ENCODE measurements at places on chromosomes 7 and 10. TPM values are rescaled to one million over a fixed set of nuclear protein-coding genes. Genes with fewer than 3 reads are reported as not detected.

Gene IL2RA
- not detected for polyA plus RNA-seq

- DNase-seq = no peak
Observed at GRCh38 chr10:121556918-121557573, 41.2 kb downstream of the FGFR2 start.

Gene KMT2C
- 8.0 TPM for polyA plus RNA-seq

GRCh38 chr7:157482517-157483087 is 145.8 kb downstream of the DNAJB6 start:
- no peak for DNase-seq

DNA sequence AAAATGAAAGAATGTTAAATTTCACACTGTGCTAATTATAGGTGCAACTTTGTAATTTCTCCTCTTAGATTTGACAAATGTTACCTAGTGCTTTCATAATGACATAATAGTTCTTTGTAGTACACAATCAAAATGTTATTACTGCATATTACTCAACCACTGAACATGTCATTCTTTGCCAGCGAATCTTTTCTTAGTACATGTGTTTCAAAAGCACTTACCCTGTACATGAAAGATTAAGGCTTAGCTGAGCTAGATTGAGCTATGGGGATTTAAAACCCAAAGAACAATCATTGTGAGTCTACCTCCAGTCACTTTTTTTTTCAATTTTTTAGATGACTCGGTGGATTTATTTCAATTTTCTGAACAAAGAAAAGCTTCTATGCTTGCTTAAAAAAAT is 123.5 kb upstream of the FERD3L start:
- DNase-seq = no peak

DNA sequence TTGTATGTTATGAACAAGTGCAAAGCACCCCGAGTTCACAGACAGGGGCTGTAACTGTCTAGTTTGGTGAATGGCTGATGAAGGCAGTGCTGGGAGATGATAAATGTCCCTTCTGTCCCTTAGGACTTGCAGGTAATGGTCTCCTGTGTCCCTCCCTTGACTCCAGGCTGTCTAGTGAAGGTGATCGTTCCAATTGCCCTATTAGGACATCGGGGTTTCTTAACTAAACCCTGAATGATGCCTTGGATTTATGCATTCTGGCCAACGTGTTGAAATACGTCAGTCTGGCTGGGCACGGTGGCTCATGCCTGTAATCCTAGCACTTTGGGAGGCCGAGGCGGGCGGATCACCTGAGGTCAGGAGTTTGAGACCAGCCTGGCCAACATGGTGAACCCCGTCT is 69.4 kb downstream of the PFKFB3 start:
- DNase-seq = no peak

Gene KIAA1549
- polyA plus RNA-seq = 3.6 TPM

DNA sequence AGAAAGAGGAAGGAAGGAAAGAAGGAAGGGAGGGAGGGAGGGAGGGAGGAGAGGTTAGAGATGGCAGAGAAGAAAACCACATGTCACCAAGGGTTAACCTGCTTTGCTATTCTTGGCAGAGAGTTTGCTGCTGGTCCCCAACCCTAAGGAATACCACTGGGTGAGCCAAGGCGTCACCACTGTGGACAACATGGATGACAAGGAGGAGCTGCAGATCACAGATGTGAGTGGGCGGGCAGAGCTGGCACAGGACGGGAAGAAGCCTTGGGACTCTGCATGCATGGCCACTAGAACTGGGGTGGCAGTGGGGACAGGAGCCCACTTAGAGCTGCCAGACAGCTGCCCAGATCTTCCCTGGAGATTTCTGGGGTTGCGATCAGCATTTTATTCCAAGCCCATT is 17.2 kb upstream of the MYH16 start:
- no peak for DNase-seq
